ENCODE measurements at places on chromosomes 2 and 18. TPM values are rescaled to one million over a fixed set of nuclear protein-coding genes. Genes with fewer than 3 reads are reported as not detected.

- peak; percentile 56 for DNase-seq
Observed at GRCh38 chr2:79219383-79219988, 59.9 kb upstream of the REG3A start.

GRCh38 chr18:13630716-13631268, 95.6 kb downstream of the FAM210A start:
- no peak for DNase-seq

- DNase-seq, result no peak
Observed at GRCh38 chr2:106168657-106169056, 25.4 kb downstream of the UXS1 start.

DNA sequence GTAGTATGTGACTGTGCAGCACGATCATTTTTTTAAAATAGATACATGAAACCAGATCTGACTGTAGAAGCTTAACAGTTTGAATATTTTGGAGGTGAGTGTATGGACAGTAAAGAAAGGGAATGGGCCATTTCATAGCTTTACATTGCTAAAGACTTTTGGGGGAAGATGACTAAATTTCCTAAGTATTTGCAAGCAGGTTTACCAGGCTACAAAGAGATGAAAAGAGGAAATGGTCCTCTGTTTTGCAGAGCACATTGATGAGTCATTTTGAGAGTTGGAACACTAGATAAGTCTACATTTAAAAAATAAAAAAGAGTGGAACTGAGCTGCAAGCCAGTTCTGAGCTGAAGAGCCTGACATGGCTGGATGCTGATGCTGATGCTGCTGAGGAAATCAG, 115.7 kb upstream of the LRATD1 start:
- peak; percentile 97 for DNase-seq

Gene LRATD1
- 23.2 TPM for total RNA-seq

DNA sequence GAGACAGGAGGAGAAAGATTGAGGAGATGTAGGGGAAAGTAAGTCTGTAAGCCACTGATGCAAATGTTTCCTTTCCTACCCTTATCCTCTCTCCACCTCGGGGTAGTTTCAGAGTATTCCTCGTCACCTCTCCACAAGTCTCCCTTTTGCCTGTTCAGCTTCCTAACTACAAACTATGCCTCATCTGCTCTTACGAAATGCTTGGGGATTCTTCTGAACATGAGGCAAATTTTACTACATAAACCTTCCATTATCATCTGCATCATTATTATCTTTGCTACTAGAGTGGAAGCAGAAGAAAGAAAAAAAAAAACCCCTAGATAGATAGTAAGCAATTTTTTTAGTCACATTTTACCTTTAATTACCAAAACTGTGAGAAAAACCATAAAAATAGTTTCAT, 43.1 kb upstream of the CWC22 start:
- DNase-seq, result peak; percentile 7

DNA sequence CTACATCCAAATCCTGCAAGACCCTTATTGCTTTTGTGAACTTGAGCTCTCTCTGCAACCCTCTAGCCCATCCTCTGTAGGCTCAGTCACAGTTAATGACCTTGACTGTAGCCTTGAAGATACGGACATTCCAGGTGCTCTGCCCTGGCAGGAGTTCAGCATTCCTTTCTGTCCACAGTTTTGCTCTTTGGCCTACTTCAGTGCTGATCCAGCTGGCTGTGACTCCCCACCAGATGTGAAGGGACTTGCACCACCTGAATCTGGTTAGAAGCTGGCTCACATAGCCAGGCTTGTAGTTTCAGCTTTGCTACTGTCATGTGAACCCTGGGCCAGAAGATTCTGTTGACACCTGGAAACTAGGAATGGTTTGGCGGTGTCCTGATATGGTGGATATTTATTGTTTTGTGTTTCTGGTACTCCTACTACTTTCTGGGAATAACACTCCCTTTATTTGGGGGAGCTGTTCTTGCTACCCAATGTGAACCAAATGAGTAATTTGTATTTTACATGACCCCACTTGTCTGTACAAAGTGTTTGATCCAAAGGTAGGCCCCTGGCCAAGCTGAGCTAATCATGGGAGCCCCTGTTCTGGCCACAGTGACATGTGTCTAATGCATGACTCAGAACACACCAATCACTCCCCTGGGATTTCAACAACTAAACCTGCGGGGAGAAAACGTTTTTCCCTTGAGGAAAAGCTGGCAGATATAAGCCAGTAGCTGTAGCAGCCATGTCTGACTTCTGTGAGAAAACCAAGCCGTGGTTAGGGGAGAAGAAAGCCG, 73.4 kb downstream of the CDCA7 start:
- peak; percentile 97 for DNase-seq

- peak; percentile 58 for DNase-seq
Observed at GRCh38 chr2:232444409-232445148, 11.4 kb upstream of the ALPI start.

- no peak for DNase-seq
Observed at GRCh38 chr2:16466133-16466820, 199.4 kb downstream of the CYRIA start.

Gene ARMC9
- 8.8 TPM for total RNA-seq

DNA sequence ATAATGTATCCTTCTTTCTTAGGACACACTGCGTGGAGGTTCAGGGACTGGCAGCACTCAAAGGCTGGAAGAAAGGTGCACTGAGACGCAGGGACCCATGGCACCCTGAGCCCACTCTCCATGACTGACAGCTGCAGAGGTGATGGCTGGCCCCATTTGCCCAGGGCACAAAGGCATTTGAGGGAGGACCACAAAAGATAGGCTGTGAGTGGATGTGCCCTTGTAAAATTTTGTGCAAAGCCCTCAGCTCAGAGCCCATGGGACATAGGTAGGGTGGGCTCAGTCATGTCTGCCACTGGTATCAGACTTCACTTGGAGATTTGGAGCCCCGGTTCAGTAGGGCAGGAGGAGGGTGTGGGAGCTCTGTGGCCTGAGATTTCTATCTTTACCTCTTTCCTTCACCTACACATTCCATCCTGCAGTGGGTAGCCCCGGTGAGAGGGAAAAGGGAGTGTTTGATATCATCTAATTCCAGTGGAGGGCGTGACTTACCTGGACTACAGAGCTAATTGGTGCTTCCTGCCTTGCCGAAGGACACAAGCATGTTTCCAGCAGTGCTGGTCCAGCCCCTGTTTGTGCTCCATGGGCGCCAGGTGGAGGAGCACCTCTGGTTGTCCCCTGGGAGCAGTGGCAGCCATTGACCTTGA, 312.2 kb downstream of the EN1 start:
- no peak for DNase-seq

GRCh38 chr2:202610380-202610779, 24.4 kb upstream of the FAM117B start:
- peak; percentile 37 for DNase-seq

GRCh38 chr18:23515911-23516546, 12.7 kb downstream of the RMC1 start:
- DNase-seq, result peak; percentile 72

DNA sequence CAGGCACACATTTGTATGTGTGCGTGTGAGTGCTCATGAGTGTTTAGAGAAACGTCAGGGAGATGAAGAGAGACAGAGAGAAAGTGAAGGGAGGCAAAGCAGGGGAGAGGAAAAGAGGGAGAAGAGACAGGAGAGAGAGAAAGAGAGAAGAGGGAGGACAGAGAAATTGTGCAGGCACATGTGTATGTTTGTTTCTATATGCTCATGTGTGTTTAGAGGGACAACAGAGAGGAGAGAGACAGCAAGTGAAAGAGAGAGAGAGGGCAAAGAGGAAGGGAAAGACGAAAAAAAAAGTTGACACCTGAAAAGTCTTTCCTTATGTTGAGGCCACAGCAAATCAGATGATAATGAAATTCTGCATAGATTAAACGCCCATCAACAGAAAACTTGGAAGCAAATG, 541.1 kb downstream of the TNS1 start:
- DNase-seq, result no peak

All from bronchial epithelial cell (primary cell).